Stimulated activated CD4-positive, alpha-beta T cell treated with anti-CD3 and anti-CD28 coated beads, TNF-alpha, amount 100 ng/mL, for 4 hours (primary cell): ENCODE measurements at places on chromosomes 3 and 15.

- no peak for DNase-seq
Measured at GRCh38 chr3:97658668-97659285, 105.8 kb upstream of the ARL6 start.

GRCh38 chr3:8848696-8849131, 79.3 kb upstream of the OXTR start:
- no peak for DNase-seq

DNA sequence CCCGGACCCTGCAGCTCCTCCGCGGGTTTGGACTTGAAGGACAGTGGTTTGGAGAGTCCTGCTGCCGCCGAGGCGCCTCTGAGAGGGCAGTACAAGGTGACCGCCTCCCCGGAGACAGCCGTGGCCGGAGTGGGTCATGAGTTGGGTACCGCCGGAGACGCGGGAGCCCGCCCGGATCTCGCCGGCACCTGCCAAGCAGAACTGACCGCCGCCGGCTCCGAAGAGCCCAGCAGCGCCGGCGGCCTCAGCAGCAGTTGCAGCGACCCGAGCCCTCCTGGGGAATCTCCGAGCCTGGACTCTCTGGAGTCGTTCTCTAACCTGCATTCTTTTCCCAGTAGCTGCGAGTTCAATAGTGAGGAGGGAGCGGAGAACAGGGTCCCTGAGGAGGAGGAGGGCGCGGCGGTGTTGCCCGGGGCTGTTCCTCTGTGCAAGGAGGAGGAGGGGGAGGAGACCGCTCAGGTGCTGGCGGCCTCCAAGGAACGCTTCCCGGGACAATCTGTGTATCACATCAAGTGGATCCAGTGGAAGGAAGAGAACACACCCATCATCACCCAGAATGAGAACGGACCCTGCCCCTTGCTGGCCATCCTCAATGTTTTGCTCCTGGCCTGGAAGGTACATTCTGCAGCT, 634 bp downstream of the MINDY2 start:
- peak; percentile 13 for DNase-seq

DNA sequence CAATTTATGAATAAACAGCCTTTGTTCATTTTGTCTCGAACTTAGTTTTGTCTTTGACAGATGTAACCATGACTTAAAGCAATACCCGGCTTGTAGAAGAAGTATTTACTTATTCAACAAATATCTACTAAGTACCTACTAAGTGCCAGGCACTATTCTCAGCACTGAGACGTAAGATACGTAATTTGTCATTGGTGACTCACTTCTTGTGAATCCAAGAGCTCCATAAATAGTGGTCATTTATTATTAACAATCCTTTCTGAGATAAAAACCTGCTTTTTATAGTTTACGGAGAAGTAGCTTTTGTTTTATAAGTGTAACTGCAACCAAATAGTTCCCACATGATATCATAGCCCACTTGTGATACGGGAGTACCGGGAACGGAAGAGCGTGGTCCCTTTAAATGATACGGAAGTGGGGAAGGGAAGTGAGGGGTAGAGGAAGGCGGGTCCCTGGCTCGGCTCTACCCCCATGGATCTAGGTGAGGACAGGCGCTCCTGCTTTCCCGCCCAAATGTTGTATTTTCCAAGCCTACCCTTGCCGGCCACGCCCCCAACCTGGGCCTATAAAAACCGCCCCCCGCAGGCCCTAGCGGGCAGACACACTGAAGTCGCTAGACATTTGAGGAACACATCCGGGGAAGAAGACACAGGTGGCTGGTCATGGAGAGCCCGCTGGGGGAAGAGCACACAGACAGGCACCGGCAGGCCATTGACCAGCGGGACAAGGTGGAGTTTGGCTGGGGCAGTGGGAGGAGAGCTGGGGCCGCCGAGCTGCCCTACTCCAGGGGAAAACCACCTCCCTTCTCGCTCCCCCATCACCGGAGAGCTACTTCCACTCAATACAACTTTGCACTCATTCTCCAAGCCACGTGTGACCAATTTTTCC, at the start of gene SAMMSON:
Gene SAMMSON, plus strand, starts transcription at position 594 of the 888 bp plus-strand sequence.
- no peak for DNase-seq

GRCh38 chr15:65069179-65069578, 1.4 kb upstream of the RASL12 start:
- no peak for DNase-seq

DNA sequence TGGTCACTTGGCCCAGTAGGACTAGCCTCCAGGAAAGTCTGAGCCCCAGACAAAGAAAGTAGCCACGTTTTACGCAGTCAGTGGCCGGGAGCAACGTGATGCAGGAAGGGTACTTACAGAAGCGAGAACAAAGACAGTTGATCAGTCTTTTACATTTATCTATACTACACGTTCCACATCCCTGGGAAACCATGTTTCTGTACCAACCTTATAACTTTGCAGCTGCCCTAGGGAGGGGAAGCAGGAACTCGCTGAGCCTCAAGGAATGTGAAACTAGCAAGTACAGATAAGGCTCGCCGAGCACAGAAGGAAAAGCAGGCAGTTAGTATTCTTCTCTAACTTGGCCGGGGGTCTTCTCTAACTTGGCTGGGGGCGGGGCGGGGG, 3.4 kb upstream of the KNL1 start:
- no peak for DNase-seq

DNA sequence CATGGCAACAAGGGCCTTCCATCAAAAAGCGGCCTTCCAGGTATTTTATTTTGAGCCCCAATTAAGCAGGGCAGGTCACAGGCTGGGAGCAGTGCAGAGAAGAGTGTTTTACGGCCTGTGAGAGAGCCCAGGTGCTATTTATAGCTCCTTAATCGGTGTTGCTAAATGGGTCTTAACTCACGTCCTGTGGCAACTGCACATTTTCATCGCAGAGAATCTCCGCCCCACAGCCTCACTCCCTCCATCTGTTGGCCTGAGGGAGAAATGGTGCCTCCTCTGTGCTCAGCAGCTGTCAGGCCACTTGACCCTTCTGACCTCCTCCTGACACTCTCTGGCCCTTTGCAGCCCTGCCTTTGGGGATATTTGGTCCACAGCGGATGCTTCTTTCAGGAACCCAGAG, 58.6 kb downstream of the SPSB4 start:
- no peak for DNase-seq

DNA sequence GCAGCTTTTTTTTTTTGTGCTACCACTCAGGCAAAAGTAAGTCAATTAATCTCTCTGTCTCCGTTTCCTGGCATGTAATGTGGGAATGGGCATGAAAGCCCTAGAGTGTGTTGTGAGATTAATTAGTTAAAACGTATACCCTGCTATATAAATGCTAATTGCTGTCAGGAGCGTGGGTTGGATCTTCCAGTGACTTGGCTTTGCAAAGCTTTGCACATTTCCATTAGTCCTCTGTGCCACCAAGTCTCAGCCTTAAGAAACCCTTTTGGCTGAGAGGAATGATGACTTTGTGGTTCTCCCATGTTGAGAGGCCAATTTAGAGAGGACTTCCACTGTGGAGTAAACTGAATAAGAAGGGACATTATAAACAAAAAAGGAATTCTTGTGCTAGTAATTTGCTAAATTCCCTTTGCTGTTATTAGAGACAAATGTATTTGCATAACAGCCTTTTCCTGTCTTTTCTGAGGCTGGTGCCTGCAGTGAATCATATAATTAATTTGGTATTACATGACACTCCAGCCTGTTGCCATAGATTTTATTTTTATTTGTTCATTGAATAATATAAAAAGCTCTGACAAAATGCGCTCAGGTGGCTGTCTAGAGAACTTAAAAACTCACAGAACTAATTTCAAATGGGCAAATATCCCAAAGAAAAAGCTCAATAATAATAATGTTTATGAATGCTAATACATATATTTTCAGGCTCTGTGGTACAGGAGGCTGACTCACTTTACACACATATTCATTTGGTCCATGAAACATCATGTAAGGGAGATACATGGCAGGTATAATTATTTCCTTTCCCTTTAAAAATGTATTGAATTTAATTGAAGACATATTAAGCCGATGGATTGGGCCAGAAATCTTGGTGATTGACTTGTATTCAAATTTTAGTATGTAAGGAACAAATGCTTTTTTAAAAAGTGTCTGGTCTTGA, 82.7 kb downstream of the IL1RAP start:
- no peak for DNase-seq

GRCh38 chr3:151305060-151305774, 11.4 kb downstream of the GPR87 start:
- DNase-seq: no peak

- DNase-seq: no peak
Measured at GRCh38 chr3:126680667-126681055, 23.4 kb upstream of the CHCHD6 start.

- DNase-seq: no peak
Measured at GRCh38 chr3:179460260-179460659, 9.0 kb upstream of the GNB4 start.

DNA sequence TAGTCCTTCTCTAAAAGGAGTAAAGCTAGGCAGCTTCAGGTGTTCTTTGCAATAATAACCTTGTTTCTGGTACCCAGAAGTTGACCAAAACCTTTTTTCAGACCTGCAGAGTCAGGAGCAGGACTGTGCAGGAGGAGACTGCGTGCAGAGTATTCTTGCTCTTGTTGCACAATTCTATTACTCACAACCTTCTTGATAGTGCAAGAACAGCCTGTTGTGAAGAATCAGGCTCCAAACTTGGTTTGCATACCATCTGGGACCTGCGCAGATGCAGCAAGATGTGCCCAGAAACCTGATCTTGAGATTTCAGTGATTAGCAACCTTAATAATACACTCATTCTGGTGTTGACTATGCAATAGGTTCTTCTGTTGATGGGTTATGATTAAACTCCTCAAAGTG, 111.9 kb downstream of the ATG7 start:
- no peak for DNase-seq

DNA sequence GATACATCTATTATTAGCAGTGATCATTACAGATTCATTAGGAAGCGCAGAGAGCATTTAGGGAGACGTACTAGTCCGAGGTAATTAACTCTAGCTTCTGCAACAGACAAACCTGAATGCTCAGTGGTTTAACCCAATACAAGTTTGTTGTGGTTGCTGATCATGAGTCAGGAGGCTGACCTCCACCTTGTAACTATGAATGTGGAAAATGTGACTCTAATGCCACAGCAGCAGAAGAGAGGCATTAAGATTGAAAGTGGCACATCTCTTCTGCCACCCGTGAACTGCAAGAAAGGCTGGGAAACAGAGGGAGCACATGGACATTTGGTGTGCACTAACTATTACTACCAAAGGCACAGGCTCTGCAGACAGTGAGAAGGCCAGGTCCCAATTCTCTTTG, 71.2 kb upstream of the C3orf80 start:
- DNase-seq: no peak

DNA sequence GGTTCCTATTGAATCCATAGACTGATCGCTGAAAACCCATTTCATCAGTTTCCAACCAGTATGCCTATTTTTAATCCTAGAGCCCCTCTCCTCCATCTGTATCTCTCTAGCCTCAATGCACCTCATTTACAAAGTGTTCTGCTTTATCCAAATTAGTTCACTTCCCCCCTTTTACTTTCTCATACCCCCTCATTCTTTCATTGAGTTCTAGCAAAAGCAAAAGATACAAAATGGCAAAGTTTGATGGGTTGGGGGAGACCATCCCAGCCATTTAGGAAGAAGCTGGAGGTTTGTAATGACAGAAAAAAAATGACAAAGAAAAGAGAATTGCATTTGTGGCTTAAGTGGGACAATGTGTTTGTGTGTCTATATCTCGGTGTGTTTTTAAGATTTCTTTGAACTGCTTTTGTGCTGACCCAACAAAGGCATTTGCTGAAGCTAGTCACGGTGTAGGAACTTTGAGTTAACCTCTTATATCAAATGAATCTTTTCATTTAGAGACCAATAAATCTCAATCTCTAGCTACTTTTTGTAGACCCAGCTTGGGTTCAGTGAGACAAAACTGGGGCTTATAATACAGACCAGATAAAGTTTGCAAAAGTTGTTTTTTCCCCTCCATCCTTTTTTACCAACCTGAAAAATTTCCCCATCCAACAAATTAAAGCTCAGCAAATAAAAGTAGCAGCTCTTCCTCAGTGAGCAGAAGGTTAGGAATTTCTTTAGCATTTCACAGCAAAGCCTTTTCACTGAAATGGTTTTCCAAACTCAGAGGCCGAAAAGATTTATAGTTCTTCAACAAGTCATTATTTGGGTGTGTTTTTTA, 18.7 kb downstream of the NR2F2 start:
- DNase-seq: no peak

- no peak for DNase-seq
Measured at GRCh38 chr3:50226888-50227389, 9.1 kb upstream of the GNAI2 start.

DNA sequence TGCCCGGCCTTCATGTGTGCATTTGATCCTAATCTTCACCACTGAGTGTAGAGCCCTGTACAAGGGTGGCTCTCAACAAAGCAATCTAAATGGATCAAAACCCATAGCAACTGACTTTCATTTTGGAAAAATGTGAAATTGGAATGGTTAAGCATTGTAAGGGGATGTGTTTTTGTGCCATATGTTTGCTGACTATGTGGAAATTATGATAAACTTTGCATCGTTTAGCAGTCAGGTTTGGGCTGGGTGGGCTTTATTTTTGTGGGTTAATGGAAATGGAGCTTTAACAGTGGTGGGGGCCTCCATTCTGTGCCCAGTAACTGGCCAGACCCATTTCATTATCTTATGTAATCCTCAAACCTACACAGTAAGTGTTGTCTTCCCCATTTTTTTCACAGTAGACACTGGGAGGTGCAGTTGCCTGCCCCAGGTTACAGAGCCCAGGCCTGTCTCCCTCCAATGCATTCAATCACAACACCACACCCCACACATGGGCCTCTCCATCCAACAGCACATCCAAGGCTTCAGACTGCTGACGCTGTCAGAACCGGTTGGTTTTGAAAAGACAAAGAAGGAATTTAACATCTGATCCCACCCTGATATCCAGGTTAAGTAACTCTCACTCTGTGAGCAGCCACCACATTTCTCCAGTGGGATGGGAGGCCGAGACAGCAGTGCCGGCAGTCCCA, 136.3 kb upstream of the ABHD17C start:
- no peak for DNase-seq

DNA sequence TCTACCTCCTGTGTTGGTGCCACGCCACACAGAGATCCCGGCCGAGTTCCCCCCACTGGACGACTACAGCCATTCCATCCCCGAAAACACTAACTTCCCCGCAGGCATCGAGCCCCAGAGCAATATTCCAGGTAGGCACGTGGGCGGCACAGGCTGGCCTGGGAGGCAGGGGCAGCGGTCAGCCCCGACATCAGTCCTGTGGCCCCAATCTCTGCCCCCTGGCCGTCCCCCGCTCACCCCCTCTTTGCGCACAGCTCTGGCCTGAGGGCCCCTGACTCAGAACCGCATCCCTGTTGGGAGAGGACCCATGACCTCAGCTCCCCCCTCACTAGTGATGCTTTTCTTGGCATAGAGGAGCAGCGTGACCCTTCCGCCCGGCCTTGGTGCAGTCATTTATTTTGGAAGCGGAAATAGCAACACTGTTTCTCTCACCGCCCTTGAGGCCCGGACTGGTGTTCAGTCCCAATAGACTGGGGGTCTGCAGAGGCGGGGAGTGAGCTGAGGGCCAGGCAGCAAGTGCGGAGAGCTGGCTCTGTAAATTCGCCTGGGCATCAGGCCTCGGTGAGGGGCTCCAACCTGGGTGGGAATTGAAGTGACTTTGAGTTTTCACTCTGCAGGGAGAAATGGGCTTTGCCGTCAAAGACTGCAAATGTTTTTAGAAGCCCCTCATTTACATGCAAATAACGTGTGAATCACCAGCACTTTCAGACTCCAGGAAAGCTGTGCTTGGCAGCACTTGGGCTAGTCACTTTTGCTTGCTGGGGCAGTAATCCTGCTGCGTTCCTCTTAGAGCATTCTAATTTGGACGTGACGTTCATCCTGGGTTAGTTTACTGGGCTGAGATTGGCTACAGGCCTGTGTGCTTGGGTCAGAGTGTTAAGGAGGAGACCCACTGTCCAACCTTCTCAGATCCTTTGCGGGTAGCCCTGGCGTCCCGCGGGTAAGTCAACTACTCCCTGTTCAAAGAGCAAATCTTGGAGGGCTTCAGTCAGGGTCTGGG, 88.9 kb downstream of the AAGAB start:
- DNase-seq: no peak
